ENCODE measurements at places on chromosomes 13 and 19. TPM values are rescaled to one million over a fixed set of nuclear protein-coding genes. Genes with fewer than 3 reads are reported as not detected.

The SIN3B gene
- total RNA-seq, result 12.9 TPM

The FGF21 gene
- total RNA-seq, result not detected

The TEX101 gene
- not detected for total RNA-seq

The USE1 gene
- total RNA-seq, result 9.9 TPM

The UPF1 gene
- 37.3 TPM for total RNA-seq

The ZNF574 gene
- 8.2 TPM for total RNA-seq

The MTMR6 gene
- 12.5 TPM for total RNA-seq

The S1PR4 gene
- total RNA-seq, result not detected

The AMER2 gene
- not detected for total RNA-seq

Data from HepG2 (cell line).